Stimulated activated CD4-positive, alpha-beta T cell treated with anti-CD3 and anti-CD28 coated beads, Interleukin-4, amount 100 ng/mL, for 4 hours (primary cell): ENCODE measurements at places on chromosomes 16 and 17.

- no peak for DNase-seq
These were observed 40.3 kb downstream of the CYB561 start for GRCh38 chr17:63405741-63406261.

GRCh38 chr17:17082878-17083277 lies 40.6 kb downstream of the MPRIP start:
- DNase-seq: no peak

DNA sequence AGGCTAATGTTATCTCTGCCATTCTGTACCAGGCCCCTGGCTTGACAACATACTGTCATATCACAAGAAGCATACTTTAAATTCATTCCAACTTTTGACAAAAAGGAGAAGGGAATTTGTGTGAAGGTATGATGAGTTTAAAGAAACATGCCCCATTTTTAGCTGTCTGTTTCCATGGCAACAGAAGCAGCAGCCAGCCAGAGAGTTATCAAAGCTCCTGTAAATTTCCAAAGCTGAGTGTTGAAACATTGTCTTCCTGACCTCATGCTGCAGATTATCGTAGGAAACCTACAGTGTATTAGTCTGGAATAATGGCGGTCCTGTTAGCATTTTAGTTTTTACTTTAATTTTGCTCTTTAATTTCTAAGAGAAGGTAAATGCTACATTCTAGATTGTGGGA lies 124.9 kb downstream of the MRTFB start:
- DNase-seq: no peak

DNA sequence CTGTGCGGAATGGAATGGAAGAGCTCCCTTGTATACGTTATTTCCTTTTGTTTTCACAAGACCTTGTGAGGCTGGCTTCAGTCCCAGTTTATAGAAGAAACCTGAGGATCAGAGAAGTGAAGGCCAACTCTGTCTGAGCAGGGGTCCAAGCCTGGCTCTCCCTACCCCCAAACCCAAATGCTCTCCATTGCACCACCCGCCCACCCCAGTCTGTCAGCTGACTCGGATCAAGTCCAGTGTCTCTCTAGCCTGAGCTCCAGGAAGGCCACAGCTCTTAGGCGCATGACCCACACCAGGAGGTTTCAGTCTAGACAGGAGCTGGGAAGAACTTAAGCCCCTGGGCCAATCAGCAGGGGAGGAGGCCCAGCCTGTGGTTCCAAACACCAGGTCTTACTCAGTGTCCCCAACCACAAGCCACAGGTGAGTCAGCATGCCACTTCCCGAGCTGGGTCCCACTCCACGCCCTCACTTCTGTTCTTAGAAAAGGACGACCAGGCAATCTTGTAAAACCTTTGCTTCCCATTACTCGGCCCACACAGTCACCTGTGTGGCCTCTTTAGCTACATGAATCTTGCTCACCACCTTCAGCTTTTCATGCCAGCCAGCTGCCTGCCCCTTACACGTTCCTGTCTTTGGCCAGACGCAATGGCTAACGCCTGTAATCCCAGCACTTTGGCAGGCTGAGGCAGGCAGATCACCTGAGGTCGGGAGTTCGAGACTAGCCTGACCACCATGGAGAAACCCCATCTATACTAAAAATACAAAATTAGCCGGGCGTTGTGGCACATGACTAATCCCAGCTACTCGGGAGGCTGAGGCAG lies 27.8 kb downstream of the TK2 start:
- peak; percentile 81 for DNase-seq
